Upper lobe of right lung (tissue), 1 donor: ENCODE measurements at places on chromosomes 13 and 19. TPM values are rescaled to one million over a fixed set of nuclear protein-coding genes. Genes with fewer than 3 reads are reported as not detected.

The MCF2L gene
- 69.7 TPM for total RNA-seq

DNA sequence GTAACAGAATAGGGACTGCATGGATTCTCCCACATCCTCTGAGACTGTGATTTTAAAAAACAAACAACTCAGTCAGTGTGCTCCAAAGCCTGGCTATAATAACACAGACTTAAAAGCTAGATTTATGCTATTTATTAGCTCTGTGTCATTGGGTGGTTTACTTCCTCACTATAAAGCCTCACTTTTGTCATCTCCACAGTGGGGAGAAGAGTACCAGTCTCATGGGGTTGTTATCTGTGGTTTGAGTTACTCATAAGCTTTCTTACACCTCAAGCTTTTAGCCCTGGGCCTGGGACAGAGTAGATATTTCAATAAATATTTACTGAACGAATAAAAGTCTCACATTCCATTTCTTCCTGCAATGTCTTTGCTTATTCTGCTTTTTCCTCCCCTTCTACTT is 5.3 kb downstream of the RNASEH2B start:
- no peak for DNase-seq
- no peak overlapping the region for H3K27ac ChIP-seq
- H3K27me3 ChIP-seq: no peaks in the 10 kb centered on the region
- no peak overlapping the region for H3K4me3 ChIP-seq

DNA sequence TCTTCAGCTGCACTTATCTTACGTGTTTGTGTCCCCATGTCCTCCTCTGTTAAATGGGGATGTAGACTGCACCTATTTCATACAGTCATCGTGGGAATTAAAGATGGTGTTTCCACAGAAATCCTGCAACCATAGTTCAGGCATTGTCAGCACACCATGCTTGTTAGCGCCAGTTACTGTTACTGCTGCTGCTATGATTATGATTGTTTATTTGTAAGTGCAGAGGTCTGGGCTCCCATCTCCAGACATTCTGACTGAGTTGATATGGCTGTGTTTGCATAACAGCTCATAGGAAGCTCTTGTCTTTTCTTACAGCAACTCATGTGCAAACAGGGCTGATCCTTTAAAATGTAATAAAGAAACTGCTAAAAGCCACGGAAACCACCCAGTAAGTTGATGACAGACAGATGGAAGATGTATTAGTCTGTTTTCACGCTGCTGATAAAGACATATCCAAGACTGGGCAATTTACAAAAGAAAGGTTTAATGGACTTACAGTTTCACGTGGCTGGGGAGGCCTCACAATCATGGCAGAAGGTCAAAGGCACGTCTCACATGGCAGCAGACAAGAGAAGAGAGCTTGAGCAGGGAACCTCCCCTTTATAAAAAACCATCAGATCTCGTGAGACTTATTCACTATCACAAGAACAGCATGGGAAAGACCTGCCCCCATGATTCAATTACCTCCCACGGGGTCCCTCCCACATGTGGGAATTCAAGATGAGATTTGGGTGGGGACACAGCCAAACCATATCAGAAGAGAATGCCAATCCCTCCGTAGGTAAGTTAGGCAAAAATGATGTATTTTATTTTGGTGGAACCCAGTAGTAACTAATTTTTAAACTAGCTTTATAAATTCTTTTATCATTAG is 1.6 kb downstream of the ZSCAN5A start:
- DNase-seq: no peak
- peaks cover 15% of the 10 kb centered on the region for H3K4me1 ChIP-seq
- H3K27me3 ChIP-seq: no peaks in the 10 kb centered on the region

- no peaks in the 10 kb centered on the region for H3K36me3 ChIP-seq
- no peaks in the 10 kb centered on the region for H3K4me1 ChIP-seq
- DNase-seq: no peak
Observed at GRCh38 chr13:28093881-28094280, 6.5 kb downstream of the FLT3 start.

GRCh38 chr13:42899266-42899665 is 92.8 kb downstream of the EPSTI1 start:
- no peak overlapping the region for H3K4me3 ChIP-seq
- no peaks in the 10 kb centered on the region for H3K27me3 ChIP-seq
- H3K27ac ChIP-seq: no peak overlapping the region
- H3K36me3 ChIP-seq: no peaks in the 10 kb centered on the region
- no peak for DNase-seq

DNA sequence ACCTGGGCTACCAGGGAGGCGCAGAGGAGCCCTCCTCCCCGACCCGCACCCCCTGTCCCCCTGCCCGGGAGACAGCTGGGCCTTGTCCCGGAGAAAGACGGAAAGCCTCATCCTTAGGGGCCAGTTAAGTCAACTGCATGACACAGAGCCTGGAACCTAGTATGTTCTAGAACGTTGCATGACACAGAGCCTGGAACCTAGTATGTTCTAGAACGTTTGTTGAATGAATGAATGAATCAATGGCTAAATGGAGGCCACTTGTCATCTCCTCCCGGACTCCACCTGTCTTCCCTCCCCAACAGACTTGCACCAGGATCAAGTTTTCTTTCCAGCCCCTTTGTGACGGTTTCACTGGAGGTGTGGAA is 706 bp downstream of the SERP2 start:
- no peaks in the 10 kb centered on the region for H3K27me3 ChIP-seq
- H3K27ac ChIP-seq: no peak overlapping the region
- no peaks in the 10 kb centered on the region for H3K36me3 ChIP-seq
- no peak for DNase-seq

The ZNF569 gene
- total RNA-seq: 5.2 TPM

DNA sequence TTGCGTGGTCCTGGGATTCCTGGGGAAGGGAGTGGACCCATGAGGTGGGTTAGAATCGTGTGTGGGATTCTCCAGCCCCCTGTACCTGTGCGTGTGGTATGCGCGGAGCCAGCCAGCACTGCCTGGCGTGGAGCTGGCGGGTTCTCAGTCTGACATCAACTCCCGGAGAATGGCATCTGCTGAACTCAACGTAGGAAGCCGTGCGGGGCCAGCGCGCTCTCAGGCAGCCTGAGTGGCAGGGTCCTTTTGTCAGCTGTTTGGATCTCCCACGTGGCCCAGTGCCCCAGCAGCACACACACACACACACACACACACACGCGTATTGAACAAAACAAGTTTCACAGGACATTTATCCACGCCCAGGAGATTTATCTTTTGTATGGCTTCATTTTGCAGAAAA is 28.1 kb downstream of the ATP4B start:
- no peak for DNase-seq
- H3K4me3 ChIP-seq: no peak overlapping the region
- H3K36me3 ChIP-seq: peaks cover 22% of the 10 kb centered on the region
- H3K27me3 ChIP-seq: no peaks in the 10 kb centered on the region

DNA sequence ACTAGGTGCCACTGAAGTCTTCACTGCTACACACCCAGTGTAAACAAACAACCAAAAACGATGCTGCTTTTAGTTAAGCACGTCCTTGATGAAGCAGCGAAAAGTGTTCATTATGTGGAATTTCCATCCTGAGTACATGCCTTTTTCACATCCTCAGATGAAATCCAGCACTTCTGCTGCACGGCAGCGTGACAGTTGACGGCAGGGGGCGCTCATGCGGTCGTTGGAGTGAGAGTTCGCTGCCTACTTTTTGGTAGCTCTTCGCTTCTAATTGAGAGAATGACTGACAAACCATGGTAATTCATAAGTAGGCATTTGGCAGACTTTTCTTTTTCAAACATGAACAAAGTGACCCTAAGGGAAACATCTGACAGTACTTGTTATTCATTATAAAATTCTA is 1124.9 kb downstream of the EFNB2 start:
- H3K27me3 ChIP-seq: no peaks in the 10 kb centered on the region
- no peak overlapping the region for H3K27ac ChIP-seq
- H3K36me3 ChIP-seq: no peaks in the 10 kb centered on the region
- peak overlapping the region; percentile 12 for H3K4me3 ChIP-seq
- peak; percentile 86 for DNase-seq

DNA sequence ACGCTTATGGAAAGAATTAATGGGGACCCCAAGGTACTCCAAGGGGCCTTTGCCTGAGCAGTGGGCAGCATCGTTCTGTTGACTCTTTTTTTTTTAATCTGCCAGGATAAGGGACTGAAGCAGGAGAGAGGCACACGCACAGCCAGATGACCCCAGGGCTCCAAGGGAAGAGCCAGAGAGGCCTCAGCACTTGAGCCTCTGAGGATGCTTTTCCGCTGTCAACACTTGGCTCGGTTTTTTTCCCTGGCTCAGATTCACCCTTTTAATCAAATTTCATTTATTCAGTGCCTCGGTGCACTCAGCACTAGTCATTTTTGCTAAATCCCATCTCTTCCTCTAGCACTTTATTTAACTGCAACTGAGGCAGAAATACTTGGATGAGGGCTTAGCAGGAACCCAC is 226.3 kb downstream of the FGF9 start:
- no peak for DNase-seq
- H3K4me1 ChIP-seq: peaks cover 5% of the 10 kb centered on the region
- H3K27ac ChIP-seq: no peak overlapping the region
- H3K36me3 ChIP-seq: no peaks in the 10 kb centered on the region
- H3K27me3 ChIP-seq: no peaks in the 10 kb centered on the region
- H3K4me3 ChIP-seq: no peak overlapping the region
